ENCODE measurements at places on chromosomes 13 and 19.

- DNase-seq, result no peak
Measured at GRCh38 chr19:34430738-34431625, 2.8 kb downstream of the UBA2 start.

DNA sequence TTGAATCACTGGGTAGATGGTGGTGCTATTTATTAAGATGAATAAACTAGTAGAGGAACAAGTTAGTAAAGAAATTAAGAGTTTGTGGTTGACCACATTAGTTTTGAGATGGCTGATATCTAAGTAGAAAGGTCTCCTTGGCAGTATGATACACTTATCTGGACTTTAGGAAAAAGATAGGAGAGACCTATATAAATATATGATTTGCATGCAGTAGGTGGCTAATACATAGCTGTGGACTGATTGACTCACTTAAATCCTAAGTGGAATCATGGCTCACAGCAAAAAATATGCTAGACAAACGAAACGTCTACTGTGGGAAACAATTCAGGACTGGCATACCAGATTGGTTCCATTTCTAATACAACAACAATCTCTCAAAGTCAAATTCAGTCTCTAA is 92.0 kb downstream of the CAB39L start:
- no peak for DNase-seq

DNA sequence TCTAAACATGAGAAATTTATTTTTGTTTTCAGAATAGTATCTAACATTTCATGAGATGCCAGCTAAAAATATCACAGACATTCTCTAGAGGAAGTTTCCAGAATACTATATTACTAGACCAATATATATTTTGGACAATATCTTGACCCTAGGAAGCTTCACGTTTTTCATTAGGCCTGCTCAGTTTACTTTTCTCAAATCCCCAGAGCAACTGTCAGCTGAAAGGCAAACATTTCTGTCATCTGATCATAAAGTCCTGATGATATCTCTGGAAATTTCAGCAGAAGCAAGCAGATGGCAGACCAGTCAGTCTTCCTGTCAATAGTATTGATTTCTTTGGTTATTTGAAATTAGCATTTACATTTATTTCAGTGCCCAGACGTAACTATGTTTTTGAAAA is 4.0 kb downstream of the POSTN start:
- DNase-seq, result no peak

- DNase-seq, result no peak
Measured at GRCh38 chr13:38981096-38981495, 9.5 kb downstream of the STOML3 start.

GRCh38 chr19:52691215-52691610 is 43.6 kb downstream of the ZNF611 start:
- DNase-seq, result no peak

DNA sequence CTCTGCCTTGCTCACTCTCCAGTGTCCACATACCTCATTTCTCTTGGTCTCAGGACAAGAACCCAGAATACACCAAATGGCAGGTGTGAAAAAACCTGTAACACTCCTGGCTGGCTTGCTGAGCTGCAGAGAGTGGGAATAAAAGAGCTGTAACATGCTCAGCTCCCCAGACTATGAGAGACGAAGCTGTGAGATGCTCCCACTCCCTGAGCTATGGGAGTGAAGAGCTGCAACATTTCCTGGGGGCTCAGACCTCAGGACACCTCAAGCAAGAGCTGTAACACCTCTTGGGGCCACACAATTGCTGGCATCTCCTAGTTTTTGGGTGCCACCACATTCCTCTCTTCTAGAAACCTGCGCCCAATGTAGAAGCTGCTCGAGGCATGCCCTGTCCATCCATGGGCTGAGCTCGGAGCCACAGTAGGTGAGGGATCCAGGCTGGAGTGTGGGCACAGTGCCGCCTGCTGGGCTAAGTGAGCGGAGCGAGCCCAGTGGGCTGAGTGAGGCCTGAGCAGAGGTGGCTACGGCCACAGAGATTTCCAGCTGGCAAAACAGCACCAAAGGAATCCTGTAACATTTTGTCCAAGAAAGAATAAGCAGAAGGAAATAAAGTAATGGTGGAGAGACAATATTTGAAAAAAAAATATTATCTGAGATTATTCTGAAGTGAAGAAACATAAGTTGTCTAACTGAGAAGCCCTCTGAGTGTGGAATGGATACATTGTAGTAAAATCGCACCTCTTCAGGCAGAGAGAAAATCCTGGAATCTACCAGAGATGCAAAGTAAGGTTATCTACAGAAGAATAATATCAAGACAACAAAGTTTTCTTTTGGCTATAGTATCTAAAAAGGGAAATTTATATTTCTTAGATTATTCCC is 186.2 kb upstream of the PCDH9 start:
- DNase-seq, result no peak

DNA sequence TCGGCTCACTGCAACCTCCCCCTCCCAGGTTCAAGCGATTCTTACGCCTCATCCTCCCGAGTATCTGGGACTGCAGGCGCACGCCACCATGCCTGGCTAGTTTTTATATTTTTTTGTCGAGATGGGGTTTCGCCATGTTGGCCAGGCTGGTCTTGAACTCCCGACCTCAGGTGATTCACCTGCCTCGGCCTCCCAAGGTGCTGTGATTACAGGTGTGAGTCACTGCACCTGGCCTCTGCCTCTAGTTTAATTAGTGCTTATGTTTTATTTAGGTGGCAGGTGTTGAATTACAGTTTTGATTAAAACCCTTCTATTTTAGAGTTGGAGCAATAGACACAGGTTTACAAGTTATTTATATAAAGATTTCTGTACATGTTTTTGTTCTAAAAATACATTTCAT is 42.8 kb downstream of the ATP11A start:
- no peak for DNase-seq

GRCh38 chr13:73337532-73337931 is 278.7 kb downstream of the KLF5 start:
- DNase-seq, result no peak

DNA sequence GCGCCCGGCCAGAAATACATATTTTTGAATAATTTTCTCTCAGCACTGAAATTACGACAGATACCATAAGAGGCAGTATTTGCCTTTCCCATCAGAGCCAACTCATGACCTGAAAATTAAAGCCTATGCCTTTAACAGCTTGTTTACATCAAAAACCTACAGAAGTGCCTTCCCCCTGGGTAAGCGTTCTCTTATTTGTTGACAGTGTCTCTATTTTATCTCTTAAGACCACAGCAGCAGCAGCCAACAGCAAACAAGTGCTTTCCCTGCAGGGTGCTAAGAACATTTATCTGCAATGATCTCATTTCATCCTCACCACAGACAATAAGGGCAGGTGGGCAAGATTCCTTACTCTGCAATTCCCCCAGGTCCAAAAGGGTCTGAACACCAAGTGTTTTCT is 6.0 kb downstream of the AKAP8L start:
- no peak for DNase-seq

DNA sequence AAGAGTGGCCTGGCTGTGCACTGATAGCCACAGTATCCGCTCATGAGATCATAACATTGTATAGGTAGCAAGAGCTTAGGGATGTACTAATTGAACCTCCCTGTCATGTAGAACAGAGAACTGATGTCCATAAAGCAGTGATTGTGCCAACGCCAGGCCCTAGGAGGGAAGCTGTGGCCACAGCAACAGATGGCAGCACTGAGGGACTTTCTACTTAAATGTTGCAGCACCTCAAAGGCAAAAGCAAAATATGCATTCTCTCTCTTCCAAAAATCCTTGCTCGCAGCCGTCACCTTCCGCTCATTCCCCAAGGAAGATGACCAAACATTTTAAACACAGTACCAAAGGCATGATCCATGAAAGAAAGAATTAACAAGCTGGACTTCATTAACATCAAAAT is 32.3 kb downstream of the COL4A1 start:
- no peak for DNase-seq

DNA sequence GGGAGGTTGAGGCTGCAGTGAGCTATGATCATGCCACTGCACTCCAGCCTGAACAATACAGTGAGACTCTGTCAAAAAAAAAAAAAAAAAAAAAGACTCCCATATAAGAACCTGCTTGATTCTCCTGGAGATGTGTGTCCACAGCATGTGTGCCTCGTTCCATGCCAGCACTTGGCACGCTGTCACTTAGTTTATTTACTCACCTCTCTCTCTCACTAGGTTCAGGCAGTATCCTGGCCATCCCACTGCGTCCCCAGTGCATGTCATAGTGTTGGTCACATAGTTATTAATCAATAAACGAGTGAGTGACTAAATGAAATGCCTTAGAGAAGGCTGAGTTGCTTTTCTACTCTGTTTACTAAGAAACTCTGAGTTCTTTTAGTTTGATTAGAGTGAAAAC is 79.1 kb upstream of the GPR12 start:
- DNase-seq, result no peak

DNA sequence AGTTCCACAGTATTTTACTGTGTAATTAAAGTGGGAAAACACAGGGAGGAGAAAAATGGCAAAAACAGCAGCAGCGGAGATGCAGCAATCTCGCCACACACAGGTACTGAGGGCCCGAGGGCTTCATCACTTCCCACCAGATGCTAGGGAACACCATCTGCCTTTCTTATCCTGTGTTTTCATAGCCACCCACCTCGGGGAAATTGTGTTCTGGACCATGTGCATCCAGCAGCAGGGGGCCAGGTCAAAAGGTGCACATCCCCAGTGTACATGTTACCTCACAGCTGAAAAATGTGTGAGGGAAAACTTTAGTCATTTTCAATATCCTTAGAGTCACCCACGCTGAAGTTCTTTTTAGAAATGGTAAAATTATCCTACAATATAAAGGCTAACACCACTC is 30.2 kb downstream of the PDCD5 start:
- DNase-seq, result no peak

GRCh38 chr19:49594993-49595818 is 4.2 kb downstream of the PRR12 start:
- no peak for DNase-seq

DNA sequence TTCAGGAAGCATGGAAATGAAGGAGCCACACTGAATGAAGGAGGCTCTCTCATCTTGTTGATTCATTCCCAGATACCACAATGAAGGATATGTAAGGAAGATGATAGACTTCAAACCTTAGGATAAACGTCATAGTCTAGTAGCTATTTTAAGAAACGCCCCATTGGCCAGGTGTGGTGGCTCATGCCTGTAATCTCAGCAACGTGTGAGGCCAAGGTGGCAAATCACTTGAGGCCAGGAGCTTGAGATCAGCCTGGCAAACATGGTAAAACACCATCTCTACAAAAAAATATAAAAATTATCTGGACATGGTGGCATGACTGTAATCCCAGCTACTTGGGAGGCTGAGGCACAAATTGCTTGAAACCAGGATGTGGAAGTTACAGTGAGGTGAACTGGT is 17.1 kb upstream of the ZNF841 start:
- DNase-seq, result no peak

- DNase-seq, result peak; percentile 98
Measured at GRCh38 chr19:9309139-9309973, at the start of gene ZNF699. ZNF699 (minus strand) TSS chr19:9309838; CDS start chr19:9305119, 4,719 bp downstream.

GRCh38 chr19:35040826-35041547 is 534 bp upstream of the HPN start:
- DNase-seq, result peak; percentile 36

DNA sequence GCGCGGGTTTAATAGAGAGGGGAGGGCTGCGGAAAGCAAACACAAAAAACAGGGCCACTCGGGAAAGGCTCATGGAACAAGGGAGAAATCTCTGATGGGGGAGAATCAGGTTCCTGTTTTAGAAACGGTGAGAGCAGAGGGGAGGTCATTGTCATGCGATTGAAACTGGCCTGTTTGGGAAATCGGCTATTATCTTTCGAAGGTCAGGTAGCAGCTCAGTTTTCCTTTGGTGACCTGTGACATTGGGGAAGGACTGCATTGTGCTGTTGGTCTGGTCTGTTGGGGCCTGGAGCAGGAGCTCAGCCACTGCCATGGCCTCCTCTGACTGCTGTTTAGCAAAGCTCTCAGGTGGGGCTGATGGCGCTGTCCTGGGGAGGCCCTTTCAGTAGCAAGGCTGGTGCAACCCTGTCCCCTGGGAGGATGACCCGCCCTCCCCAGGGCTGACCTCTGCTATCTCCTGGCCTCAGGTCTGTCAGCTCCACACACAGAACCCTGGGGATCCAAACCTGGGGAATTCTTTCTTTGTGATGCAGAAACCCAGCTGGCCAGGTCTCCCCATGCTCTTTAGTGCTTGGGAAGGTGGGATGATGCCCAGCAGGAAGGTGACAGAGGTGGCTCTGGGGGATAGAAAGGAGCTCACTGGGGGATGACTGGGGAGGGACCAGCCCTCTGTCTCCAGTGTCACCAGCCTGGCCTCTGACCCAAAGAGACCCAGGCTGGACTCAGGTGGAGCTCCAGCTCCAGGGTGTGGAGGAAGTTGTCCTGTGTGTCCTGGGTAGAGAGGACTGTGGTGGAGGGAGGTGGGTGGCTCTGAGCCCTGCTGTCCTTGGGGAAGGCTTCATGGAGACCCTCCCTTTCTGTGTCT is 21.2 kb upstream of the CD177 start:
- no peak for DNase-seq

- DNase-seq, result no peak
Measured at GRCh38 chr19:57031106-57031505, 88.7 kb upstream of the USP29 start.

DNA sequence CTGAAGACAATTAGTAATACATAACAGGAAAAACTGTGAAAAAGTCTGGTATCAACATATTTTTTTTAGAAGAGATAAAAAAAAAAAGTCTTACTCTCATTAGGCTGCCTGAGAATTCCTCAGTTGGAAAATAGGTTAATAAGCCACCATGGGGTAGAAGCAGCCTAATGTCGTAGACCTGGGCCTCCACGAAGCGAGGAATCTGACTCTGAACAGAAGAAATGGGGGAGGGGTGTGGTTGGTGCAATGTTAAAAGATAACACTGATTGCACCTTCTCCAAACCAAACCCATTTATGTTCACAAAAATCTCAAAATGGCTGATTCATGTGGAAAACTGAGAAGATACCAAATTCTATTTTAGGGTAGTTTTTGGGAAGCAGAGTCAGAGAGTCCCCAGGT is 62.4 kb downstream of the MPHOSPH8 start:
- no peak for DNase-seq

DNA sequence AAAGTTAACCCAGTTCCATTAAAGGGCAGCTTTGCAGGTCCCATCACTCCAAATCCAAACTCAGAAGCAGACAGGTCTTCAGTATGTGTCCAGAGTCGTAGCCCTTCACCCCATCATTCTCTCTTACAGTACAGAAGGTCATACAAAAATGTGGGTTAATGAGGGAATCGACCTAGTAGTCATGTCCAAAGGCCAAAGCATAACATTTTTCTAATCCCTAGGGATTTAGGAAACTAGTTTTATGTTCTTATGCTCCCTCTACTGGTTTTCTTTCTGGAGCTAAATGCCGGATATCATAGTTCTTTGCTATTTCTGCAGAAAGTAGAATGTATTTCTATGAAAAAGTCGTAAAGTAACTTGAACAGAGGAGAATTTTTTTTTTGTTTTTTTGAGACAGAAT is 72.2 kb downstream of the DHRS12 start:
- DNase-seq, result no peak

DNA sequence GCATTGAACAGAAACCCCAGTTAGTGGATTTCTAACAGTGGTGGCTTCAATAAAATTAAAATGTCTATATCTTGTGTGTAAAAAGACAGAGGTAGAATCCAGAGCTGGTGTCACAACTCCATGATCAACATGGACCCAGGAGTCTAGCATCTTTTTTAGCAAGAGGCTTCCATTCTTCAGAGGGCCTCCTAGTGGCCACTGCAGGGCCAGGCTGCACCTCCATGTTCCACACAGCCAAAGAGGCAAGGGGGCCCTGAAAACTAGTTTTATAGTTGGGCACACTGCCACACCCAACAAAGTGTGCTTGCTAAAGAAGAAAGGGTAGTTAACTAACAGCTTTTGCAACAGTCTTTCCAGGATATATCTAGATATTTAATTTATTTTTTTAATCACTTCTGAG is 12.9 kb downstream of the N4BP2L1 start:
- no peak for DNase-seq
